CD4-positive, CD25-positive, alpha-beta regulatory T cell (primary cell): ENCODE measurements at places on chromosomes 2 and 18. TPM values are rescaled to one million over a fixed set of nuclear protein-coding genes. Genes with fewer than 3 reads are reported as not detected.

GRCh38 chr18:58429442-58429841 is 199.4 kb downstream of the ALPK2 start:
- no peak for DNase-seq

DNA sequence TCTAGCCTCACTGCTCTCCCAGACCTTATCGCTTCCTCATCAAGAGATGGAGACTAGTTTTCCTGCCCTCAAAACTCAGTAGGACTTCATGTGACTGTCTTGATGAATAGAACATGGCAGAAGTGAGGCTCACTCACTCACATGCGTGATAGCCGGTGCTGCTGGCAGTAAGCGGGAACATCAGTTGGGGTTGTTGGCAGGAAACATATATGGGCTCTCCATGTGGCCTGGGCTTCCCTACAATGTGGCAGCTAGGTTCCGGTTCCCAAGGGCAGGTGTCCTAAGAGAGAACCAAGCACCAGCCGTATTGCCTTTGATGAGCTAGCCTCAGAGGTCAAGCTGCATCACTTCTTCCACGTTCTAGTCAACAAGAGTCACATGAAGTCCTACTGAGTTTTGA is 15.2 kb upstream of the FAHD2A start:
- DNase-seq: no peak

DNA sequence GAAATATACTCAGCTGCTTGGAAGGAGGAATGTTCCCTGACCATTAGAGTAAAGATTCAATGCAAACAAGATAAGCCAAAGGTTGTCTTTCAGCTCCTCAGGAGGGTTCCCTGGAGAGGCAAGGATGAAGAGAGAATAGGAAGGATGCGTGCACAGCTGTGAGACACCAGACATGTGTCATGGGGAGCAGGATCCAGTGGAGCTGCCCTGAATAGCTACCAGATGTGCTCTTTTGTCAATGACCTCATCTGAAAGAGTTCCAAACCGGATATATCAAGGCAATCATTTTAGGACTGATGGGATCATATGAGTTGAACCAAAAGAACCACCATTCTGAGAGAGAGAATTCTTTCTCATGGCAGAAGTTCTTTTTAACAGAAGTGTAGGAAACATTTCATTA is 490.6 kb downstream of the IRS1 start:
- no peak for DNase-seq

- DNase-seq: no peak
These were observed 27.8 kb upstream of the RNF125 start for GRCh38 chr18:31990823-31991222.

The IL18RAP gene
- not detected for polyA plus RNA-seq
